Lung (tissue), 17 donors: ENCODE measurements at places on chromosomes 1 and 21.

GRCh38 chr1:193785850-193786420 is 599.5 kb upstream of the B3GALT2 start:
- DNase-seq = peak; percentile 69

DNA sequence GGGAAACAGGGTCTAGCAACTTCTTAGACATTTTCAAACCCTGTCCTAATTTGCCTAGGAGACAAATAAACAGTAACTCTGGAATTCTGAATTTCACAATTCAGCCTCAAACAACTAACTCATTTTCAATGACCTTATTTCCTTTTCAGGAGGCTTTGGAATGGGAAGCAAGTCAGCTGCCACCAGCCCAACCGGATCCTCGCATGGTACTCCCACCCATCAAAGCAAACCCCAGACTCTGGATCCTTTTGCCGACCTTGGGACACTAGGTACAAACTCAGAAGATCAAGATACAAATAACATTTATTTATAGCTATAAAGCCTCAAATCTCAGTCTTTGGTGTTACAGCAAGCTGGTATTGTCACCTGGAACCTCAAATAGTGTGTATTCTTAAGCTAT is 18.9 kb upstream of the LEPR start:
- DNase-seq = no peak

DNA sequence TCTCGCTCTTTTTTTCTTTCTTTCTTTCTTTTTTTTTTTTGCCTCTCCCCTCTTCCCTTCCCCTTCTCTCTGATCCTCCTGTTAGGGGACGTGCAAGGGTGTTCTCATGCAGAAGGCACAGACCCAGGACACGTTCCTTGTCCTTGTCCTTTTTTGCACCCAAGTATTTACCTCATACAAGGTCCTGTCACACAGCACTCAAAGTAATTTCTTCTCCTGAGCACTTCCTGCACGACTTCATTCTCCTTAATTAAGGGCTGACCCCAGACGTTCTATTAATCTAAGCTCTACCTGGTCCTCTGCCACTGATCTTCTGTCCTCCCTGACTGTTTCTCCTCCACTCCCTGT is 424 bp upstream of the PCNX2 start:
- DNase-seq = no peak

- DNase-seq = no peak
Observed at GRCh38 chr1:51936531-51936930, 54.0 kb downstream of the RAB3B start.

DNA sequence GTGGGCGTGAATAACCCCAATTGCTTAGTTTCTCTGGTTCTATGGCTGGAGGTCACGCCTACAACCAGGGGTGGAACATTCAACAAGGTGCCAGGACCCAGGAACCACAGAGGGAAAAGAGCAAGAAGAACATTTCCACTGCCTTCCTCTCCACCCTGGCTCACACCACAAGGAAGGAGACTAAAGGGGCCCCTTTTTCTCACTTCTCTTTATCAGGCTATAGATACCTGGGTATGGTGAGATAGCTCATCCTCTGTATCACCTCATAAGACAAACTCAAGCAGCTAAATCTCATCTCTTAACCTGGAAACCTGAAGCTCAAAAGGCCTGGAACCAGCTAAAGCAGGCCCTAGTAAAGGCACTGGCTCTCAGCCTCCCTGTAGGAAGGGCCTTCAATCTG is 438.8 kb upstream of the OLFM3 start:
- no peak for DNase-seq

DNA sequence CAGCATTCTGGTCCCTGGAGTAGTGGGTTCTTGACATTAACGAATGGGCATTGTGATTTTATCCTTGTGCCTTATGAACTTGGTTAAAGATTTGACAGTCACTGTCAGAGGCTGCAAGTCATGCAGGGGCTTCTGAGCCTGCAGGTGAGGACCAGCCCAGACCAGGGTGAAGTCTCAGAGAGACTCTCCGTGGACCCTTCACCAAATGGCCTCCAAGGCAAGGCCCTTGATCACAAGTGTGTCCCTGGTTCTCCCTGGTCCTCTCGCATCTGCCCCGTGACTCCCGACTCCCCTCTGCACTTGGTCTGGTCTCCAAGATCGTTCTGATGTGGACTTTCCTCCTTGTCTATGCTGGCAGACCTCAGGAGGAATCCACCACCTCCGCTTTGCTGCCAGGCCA is 476.5 kb upstream of the VAMP3 start:
- no peak for DNase-seq

GRCh38 chr1:35845766-35846165 is 37.2 kb upstream of the AGO1 start:
- peak; percentile 22 for DNase-seq

GRCh38 chr1:110538075-110538474 is 19.1 kb upstream of the KCNA10 start:
- no peak for DNase-seq

- no peak for DNase-seq
Observed at GRCh38 chr1:206415942-206416341, 54.3 kb upstream of the IKBKE start.
